NCI-H82 (cell line): ENCODE measurements at places on chromosomes 5 and 9.

DNA sequence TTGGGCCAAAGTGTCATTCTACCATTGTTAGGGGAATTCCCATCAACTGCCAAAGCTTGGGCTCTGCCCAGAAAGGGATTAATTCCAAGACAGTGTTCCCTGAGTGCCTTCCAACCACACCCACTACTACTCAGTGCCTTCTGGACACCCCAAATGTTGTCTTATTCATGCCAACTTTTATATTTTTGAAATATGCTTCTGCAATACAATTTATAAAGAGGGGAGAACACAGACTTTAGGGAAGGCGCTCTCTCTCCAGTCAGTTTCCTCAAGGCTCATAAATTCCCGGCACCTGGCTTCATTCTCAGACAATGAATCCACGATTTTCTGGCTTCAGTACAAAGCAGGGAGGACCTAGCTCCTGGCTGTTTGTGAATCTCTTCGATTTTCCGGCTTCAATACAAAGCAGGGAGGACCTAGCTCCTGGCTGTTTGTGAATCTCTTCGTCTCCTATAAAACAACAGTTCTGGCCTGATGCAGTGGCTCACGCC lies 120.1 kb upstream of the MYO10 start:
- DNase-seq = no peak

DNA sequence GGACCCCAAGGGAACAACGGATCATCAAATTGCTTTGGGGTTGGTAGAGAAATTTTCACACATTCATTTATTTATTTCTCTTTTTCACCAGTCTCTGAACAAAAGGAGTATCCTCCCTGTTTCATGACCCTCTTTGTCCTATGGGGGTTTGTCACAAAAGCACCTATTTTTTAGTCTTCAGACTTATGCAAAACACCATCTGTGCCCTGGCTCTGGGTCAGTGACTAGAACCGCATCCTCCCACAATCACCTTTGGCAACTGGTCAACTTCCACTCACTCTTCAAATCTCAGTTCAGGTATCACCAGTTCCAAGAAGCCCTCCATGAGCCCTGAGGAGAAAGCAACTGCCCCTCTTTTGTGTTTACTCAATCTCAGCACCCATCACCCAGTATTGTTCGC lies 395.7 kb downstream of the CDK5RAP2 start:
- DNase-seq = no peak

DNA sequence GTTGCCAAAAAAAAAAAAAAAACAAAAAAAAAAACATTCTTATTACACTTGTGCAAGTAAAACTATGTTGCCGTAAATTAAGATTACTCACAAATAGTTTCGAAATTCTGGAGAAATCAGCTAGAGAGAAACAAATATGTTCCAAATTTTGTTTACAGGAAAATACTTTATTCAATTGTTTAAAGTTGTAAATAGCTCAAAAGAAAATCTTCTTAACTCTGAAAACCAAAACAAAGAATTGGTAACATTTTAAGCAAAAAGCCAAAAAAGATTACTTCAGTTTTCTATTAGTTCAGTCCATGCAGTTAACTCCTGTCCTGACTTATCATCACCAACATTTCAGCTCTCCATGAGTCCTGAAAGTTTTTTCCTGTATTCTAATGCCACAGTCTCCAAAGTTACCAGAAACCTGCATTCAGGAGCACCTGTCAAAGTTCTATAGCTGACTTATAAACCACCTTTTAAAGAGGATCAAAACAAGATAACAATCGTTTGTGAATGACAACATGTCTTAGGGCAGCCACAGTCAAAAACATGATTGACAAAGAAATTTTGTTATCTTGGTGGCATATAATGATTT lies 194.1 kb downstream of the RANBP17 start:
- DNase-seq = no peak

DNA sequence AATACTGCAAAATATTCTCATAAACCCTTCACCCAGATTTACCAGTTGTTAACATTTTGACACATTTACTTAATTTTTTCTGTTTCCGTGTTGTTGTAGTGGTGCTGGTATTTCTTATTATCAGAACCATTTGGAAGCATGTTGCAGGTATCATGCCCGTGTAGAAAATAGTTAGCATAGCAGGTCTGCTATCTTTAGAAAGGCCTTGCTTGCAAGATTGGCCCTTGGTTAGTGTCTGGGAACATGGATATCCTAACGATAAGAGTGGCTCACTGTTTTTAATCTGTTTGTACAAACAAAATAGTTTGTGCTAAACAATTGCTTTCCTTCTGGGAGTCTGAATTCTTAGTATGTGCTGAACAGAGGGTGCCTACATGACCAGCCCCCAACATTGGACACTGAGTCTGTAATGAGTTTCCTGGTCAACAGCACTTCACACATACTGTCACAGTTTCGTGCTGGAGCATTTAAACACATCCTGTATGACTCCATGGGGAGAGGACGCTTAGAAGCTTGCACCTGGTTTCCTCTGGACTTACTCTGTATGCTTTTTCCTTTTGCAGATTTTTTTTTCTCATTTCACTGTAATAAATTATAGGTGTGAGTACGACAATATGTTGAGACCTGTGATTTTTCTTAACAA lies 66.9 kb downstream of the MAN2A1 start:
- DNase-seq = no peak

GRCh38 chr9:123637606-123637944 lies 281.6 kb downstream of the CRB2 start:
- DNase-seq = no peak

DNA sequence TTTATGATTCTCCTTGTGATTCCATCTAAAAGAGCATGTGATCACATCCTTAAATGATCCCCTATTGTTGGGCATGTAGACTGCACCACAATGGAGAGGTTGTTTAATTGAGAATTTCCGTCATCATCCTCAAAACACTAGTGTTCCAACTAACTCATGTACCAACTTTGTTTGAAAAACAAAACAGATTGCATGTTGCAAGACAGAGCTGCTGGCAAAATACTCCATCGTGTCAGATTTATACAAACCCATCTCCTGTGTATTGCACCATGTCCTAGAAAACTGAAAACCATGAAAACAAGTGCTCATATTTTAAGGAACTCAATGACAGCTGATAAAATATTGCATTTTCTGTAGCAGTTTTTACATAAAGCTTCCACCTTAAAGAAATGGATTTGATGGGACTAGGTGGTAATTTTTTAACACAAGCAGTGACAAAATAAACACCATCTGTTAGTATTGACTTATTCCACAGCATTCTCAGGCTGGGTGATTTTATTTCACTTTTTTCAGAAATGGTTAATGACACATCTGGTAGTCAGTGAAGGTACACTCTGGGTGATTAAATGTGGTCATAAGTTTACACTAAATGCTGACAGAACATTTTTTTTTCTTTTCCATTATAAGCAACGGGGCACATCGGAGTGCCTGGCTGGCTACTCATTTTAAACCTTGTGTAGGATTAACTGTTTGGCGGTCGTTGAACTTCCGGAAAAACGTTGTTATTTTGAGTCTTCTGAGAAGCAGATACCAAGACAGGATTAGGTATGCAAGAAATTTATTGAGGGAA lies 602.9 kb upstream of the WWC1 start:
- no peak for DNase-seq
